ENCODE measurements at places on chromosomes 6 and 20. TPM values are rescaled to one million over a fixed set of nuclear protein-coding genes. Genes with fewer than 3 reads are reported as not detected.

DNA sequence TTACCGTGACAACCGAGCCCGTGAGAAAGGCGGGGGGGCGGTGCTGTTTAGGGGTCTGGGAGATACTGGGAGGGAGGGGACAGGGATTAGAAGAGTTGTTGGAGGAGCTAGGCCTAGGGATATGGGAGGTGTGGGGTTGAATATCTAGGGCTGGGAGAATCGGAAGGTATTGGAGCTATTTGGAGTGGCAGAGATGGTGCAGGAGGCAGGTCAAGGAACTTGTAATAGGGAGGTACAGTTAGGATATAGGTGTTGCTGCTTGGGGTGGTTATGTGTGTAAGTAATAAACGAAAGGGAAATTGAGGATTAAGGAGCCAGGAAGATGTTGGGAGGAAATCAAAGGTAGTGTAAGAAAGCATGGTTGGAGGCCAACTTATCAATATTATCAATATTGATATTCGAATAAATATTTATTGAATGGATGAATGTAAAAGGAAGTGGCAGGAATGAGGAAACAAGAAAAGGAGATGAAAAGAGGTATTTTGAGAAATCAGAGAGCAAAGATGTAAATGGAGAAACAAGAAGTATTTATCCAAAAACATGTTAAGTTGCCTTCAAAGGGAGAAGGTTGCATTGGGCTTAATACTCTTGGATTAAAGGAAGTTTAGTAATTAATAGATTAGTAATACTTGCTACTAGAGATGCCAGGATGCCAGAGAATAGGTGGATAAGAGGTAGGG, 602 bp downstream of the PPP1R11 start:
- ATAC-seq: no peak

GRCh38 chr6:36290668-36291620, 21.1 kb downstream of the PNPLA1 start:
- no peak for ATAC-seq

DNA sequence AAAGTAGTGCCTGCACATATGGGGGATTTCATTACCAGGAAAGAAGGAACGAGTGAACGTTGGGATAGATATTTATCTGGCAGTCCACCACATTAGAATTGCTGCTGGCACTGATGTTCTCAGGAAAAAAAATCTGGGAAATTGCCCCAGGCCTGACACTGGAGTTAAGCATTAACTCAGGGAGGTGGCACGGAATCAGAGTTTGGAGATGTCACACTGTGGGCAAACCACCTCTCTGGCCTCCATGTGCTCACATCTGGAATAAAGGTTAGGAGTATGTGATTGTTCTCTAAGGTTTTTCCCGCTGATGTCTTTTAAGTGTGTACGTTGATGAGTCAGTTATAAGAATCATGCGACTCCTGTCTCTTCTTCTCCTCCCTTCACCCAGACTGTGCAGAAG, 7.9 kb downstream of the TGM3 start:
- no peak for ATAC-seq

- peak; percentile 51 for ATAC-seq
These were observed 79.7 kb downstream of the FGD2 start for GRCh38 chr6:37085198-37085597.

- no peak for ATAC-seq
These were observed 32.4 kb downstream of the OR2B2 start for GRCh38 chr6:27879837-27880236.

DNA sequence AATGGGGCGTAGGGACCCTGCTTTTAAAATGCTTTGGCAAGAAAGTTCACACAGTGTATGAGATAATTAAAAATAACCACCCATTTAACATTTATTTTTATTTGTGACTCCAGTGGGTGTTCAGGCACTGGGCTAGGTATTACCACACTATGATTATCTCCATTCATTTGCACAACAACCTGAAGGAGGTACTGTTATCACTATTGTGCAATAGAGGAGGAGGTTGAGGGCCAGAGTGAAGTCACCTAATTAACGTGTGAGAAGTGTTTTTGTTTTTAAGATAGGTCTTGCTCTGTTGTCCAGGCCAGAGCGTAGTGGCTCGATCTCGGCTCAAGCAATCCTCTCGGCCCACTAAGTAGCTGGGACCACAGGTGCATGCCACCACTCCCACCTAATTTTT, 29.2 kb downstream of the MAK start:
- ATAC-seq: no peak

DNA sequence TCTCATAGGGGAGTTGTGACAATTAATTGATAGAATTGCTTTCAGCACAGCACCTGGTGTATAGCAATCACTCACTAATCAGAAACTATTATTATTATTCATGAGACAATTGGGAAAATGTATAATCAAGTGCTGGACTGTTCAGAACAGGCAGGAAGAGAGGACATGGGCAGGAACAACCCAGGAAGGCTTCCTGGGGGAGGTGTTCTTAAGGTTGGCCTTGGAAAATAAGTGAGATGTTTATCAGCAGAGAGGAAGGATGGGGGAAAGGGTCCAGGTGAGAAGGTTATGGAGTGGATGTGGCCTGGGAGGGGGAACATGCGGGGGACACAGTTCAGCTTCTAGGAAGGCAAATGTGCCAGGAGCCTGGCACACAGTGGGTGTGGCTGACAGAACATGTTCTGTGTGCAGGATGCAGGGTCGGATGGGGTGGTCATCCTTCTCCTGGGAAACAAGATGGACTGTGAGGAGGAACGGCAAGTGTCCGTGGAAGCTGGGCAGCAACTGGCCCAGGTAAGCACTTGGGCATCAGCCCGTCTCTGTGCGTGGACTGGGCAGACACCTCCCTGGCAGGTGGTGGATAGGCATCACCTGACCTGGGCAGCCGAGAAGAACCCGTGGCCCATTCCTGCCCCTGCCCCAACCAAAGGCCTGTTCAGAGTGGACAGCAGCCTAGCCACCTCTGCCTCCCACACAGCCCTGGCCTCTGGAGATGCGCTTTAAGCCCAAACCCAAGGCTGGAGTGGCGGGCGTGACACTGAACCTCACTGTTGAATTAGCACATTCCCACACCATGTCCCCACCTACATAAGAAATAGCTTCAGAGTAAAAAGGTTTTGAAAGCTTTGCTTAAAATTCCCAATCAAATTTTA, 30.9 kb downstream of the RAB44 start:
- no peak for ATAC-seq

The PRL gene
- total RNA-seq: not detected

The KCNK16 gene
- not detected for total RNA-seq
